ENCODE measurements at places on chromosomes 4 and X. TPM values are rescaled to one million over a fixed set of nuclear protein-coding genes. Genes with fewer than 3 reads are reported as not detected.

DNA sequence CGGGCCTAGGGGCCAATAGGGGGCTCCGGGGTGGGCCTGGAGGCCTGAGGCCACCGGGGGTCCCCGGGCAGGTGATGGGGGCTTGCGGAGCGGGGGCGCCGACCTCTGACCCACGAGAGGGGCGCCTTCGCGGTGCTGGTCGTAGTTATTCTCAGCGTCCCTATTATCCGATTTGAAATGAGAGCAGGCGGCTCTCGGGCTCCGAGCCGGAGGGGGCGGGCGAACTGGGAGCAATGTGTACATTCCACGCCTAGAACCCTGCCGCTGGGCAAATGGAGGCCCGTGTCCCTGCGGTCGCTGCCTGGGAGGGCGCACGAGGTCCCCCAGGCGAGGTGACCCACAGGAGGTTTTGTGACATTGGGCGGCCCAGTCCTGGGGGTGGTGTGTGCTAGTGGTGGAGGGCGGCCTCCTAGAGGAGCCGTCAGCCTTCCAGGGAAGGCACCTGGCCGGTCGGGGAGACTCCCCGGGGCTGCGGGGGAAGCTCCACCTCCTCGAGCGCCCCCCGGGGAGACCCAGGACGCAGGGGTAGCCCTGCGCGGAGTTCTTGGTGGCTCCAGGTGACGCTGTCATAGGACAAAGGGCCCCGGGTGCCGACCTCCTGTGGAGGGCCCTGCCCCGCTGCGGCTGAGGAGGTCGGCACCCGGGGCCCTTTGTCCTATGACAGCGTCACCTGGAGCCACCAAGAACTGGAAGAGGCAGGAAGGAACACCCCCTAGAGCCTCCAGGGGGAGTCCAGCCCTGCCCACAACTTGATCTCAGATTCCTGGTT is 102.6 kb upstream of the PRKX start:
- DNase-seq = peak; percentile 13

DNA sequence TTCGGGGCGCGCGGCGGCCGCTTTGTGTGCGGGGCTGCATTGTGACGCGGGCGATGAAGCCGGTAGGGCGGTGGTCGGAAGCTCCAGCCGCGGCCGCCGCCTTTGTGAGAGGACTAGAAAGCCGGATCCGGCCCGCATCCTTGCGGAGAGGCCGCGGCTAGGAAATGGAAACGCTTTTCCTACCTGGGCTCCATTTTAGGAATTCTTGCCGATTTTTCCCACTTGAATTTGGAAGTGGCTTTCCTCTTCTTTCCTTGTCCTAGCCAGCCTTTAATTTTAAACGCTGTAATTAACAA is 708 bp downstream of the TMSB4X start:
- no peak for DNase-seq

DNA sequence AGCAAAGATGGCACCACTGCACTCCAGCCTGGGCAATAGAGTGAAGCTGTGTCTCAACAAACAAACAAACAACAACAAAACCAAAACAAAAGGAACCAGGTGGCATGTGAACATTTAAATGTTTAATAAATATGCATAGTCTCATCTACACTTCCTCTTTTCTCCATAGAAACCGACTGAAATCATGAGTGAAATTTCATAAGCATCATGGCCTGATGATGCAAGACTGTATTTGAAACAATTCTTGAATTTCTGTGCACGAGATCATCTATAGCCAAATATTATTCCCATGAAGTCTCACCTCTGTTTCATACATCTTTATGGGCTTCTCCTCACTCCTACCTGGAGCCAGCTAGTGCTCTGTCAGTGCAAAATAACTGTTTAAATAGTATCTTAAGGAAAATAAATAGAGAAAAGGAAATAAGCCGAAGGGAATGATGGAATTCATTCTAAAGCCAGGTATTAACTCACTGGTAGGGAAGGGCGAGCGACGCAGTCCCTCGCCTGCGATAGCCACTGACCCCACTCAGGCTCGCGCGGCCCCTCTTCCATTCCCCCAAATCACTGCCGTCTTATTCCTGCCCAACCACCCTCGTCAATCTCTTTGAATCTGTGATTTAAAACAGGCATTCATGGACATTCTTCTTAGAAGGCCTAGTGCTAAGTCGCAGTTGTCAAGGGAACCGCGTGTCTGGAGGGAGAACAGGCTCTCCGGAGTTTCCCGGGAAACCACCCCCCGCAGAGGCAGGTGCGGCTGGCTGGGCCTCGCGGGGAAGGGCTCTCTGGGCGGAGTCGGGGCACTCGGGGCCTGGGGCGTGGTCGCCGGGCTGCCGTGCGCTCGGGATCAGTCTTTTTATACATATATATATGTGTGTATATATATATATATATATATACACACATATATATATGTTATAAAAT is 52.4 kb upstream of the TRIM2 start:
- DNase-seq = no peak

DNA sequence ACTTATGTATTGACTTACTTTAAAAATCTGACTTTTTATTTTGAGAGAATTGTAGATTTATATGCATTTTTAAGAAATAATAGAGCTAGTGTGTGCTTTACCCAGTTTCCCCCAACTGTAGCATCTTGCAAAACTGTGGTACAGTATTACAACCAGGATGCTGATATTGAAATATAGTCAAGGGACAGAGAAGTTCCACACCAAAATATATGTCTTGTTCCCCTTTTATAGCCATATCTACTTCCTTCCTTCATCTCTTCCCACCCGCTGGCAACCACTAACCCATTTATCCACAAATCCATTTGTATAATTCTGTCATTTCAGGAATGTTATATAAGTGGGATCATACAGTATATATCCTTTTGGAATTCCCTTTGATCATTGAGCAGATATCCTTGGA is 16.8 kb downstream of the KDM6A start:
- no peak for DNase-seq

Gene ELF4
- 26.5 TPM for total RNA-seq

Gene ARMCX2
- total RNA-seq = 32.0 TPM
